ENCODE measurements at places on chromosomes 12 and 14. TPM values are rescaled to one million over a fixed set of nuclear protein-coding genes. Genes with fewer than 3 reads are reported as not detected.

DNA sequence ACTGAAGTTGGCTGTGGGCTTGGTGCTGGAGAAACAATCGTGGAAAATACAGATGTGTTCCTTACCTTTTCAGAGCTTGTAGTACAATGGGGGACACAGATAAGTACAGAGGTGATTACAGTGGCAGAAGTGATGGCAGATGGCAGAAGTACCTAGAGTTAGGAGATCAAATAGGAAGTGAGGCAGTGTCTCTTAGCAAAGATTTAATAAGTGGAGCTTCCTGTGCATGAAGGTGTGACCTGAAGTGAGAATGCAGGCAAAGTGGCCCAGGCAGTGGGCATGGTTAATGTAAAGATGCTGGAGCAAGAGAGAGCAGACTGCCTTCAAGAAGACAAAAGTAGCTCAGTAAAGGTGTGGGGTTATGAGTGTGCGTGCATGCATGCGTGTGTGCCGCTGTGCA, 16.0 kb downstream of the LRRK2 start:
- DNase-seq, result no peak

DNA sequence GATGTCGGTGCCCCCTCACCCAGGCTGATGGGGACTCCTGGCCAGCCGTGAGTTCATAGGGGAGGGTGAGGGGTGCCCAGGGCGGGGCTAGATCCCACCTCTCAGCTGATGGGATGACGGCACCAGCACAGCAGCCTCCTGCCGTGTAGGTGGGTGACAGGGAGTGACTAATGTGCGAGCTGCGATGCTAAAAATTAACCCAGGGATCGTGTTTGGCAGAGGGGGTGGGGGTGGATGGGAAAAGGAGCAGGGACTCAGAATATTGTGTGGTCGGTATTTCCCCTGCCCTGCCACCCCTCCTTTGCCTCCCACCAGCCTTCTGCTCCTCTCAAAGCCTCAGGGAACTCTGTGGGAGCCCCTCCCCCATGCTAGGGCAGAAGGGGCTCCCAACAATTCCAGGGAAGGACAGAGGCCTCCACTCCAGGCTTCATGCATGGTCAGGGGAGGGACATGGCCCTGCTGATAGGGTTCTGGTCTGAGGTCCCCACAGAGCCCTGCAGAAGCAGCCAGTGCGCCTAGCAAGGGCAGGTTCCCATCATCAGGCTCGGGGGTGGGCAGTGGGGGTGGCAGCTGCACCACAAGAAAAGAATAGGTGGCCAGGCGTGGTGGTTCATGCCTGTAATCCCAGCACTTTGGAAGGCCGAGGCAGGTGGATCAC, 12.5 kb downstream of the TAMALIN start:
- DNase-seq, result no peak

DNA sequence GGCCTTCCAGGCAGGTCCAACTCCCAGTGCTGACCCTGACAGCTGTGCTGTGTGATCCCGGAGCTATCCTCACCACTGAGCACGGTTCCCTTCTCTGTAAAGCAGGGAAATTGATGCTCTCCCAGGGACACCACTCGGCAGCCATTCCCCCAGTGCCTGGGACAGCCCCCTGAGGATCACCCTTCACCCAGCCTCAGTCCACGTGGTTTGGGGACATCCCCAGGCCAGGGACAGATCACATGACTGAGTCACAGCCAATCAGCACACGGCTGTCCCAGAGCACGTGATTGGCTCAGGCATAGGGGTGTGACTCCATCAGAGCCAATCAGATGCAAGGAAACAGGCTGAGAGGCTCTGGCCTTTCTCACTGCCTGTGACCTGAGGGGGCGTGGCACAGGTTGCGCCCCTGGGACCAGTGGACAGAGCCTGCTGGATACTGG, 68.8 kb upstream of the SFSWAP start:
- no peak for DNase-seq

The RAD9B gene
- polyA plus RNA-seq, result 0.64 TPM

GRCh38 chr12:113149361-113150150, at the start of gene CFAP73:
Gene CFAP73 (plus strand): TSS chr12:113149724. CDS start chr12:113149858, 134 bp downstream.
- no peak for DNase-seq

The CCDC60 gene
- not detected for polyA plus RNA-seq

All from CD4-positive, alpha-beta memory T cell (primary cell).